ENCODE measurements at places on chromosomes 7 and 10.

DNA sequence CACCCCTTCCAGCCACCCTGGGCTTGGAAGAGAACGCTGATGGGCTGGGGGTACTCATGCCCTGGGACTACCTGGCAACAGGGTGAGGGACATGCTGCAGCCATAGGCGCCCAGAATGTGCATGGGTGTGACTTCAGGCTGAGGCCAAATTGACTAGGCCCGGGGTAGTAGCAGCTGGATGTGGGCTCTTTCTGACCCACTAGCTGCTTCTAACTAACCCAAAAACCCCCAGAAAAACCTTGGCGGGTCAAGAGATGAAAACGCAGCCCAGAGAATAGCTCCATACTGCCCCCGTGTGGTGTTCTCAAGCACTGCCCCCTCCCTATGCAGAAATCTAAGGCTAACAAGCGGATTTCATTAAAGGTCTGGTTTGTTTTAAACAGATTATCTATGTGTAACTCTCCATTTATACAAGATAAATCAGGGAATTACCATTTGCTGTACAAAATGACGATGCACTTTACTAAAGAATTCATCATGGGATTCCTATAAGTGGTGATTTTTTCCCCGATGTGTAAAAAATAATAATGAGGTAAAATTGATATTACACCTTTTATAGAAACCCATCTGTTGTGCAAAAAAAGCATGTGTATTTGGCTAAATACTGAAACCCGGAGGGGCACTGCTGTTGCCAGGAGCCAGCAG is 4.2 kb downstream of the SMARCD3 start:
- DNase-seq = peak; percentile 51

DNA sequence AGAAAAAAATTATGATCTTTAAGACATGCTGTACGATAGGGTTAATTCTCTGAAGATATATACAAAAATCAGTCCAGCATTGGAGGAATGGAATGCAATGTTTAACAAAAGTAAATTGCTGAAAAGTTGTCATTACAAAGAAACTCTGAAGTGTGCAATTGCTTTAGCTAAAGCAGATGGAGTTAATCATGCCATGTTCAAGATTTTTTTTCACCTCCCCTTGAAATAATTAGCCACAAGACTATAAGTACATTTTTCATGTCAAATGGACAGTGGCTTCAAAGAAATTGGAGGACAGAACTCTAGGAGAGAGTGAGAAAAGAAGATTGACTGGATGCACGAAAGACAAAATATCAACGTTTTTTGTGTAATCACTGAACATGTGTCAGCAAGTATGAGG is 63.1 kb upstream of the MEOX2 start:
- no peak for DNase-seq

- DNase-seq = no peak
Measured at GRCh38 chr7:155790666-155791065, 21.6 kb downstream of the SHH start.

DNA sequence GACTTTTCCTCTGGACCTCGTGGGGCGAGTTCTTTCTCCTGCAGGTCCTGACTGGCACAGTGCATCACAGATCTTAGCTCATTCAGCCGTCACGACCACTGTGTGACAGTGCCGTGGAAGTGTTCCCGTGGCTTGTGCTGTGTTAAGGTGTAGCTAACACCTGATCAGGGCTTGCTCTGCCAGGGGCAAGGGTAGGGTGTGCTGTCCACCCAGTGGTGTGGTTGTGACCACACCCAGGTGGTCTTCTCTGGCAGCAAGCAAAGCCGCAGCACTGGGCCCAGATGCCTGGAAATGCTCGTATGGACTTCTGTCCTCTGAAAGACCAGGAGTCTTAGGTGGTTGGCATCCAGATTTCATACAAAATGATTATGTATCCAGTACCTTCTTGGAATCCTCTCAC is 86.2 kb downstream of the GLRX3 start:
- DNase-seq = no peak

GRCh38 chr7:12757443-12757842 is 70.0 kb downstream of the ARL4A start:
- no peak for DNase-seq

DNA sequence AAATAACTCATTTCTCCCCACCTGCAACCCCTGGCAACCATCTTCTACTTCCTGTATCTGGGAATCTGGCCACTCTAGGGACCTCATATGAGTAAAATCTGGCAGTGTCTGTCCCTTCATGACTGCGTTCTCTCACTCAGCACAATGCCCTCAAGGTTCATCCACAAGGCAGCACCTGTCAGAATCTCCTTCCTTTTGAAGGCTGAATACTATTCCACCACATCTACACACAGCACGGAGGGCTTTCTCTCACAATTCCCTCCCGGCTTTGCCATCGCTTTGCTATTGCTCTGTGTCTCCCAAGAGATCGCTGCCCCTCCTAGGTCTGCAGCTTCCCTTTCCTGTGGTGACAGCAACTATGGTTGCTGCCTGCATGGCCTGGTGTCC is 174.7 kb upstream of the RHEB start:
- DNase-seq = no peak

- DNase-seq = no peak
Measured at GRCh38 chr7:31302356-31302755, 38.2 kb downstream of the NEUROD6 start.

DNA sequence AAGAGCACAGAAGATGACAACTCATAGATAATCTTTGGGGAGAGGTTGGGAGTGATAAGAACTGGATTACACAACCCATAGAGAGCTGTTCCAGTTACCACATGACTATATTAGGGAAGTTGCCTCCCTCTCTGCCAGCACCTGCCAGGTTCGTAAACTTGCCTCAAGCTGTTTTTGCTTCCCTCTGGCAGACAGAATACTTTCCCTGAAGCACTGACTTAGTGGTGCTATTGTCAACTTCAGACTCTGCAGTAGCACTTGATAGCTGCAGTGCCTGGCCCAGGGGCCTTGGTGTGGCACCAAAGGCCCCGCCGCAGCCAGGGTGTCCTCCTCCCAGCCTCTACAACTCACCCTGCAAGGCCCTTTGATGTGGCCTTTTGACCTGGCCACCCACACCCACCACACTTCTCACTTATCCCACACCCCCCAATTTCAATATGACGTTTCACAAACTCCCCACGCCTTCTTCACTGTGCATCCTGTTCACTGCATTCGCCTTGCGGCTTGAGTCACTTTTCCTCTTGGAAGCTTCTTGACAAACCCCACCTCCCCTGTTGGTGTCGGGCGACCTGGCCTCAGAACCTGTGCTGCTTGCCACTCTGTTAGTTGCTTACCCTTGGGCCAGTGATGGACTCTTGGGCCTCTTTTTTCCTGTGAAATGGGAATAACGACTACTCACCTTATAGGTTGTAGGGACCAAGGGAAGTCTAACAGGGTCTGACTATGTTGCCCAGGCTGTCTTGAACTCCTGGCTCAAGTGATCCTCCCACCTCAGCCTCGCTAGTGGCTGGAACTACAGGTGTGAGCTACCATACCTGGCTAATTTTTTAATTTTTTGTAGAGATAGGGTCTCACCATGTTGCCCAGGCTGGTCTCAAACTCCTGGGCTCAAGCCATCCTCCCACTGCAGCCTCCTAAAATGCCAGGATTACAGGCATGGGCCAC is 50.2 kb upstream of the PODXL start:
- no peak for DNase-seq

- DNase-seq = no peak
Measured at GRCh38 chr7:17300012-17300411, 1.6 kb downstream of the AHR start.

- peak; percentile 18 for DNase-seq
Measured at GRCh38 chr10:49361735-49362568, 33.9 kb downstream of the DRGX start.

DNA sequence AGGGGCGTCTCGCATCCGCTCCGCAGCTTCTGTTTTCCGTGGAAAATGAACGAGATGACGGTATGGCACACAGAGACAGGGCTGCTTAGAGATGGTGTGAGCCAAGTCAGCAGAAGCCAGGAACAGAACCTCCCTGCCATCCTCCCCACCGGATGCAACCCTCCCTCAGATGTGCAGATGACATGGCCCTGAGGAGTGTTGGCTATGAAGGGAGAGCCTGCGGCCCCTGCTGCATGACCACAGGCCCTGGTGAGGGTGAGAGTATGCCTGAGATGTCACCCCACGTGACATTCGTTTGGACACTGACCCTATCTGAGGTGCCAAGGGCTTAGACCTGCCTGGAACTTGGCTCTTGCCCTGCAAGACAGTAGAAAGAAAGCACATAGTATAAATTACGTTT is 29.4 kb downstream of the WIPF3 start:
- no peak for DNase-seq

GRCh38 chr10:48784031-48784430 is 99.4 kb downstream of the WDFY4 start:
- DNase-seq = no peak

- DNase-seq = peak; percentile 34
Measured at GRCh38 chr10:103333934-103334520, 16.9 kb downstream of the PCGF6 start.

DNA sequence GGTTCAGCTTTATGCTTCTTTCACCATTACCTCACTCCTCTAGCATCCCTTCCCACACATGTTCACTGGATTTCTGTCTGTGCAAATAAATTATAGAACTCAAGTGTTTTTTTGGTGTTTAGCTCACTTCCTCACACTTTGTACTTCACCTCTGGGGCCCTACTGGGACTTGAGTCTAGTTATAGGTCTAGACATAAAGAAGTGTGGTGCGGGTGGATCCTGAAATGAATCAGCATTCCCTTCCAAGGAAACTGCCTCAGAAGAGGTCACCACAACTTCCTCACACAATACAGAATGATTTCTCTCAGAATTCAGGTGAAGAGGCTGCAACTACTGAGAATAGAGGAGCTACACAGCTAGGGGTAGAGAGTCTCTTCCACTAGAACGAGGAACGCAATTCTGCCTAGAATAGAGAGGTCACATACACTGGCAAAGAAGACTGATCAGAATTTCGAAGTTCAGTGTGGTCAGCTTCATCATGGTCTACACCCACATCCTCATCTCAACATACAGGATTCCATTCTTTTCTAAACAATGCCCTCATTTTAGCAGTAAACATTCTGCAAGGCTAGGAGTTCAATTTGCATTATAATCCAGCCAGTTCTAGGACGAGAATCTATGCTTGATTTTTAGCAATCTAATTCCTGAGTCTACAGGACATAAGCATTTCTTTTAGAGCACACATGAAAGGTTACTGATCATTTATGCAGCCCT is 938.7 kb upstream of the PHF14 start:
- no peak for DNase-seq

GRCh38 chr10:7315906-7316305 is 94.9 kb downstream of the SFMBT2 start:
- DNase-seq = no peak

DNA sequence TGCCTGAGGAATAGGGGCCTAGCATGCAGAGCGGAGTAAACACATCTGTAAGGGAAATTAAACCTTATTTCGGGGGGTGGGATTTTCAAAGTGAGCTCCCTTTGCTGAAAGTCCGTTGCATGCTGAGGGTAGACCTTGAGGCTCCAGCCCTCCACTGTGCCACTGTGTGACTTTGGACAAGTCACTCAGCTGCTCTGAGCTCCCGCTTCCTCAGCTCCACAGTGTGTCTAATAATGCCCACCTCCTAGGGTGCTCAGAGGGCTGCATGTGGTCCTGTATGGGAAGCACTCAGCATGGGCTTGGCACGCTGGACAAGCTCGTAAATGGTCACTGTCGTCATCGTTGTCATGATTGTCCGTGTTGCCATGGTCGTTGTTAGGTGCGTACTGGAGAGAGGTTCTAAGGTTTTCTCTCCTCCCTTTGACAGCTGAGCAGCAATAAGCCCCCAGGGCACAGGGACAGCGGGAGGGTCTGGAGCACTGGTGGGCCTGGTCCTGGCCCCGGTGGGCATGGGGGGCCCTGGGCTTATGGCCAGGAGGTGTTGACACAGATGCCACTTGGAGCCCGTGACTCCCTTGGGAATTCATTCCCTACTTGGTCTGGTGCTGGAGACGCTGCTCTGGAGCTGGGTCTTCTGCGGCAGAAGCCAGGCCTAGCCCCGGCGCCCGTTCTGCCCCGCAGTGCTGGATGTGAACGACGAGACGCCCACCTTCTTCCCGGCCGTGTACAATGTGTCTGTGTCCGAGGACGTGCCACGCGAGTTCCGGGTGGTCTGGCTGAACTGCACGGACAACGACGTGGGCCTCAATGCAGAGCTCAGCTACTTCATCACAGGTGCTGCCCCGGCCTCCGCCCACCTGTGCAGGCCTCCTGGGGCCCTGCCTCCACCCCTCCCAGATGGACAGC is 13.1 kb downstream of the C10orf105 start:
- no peak for DNase-seq

DNA sequence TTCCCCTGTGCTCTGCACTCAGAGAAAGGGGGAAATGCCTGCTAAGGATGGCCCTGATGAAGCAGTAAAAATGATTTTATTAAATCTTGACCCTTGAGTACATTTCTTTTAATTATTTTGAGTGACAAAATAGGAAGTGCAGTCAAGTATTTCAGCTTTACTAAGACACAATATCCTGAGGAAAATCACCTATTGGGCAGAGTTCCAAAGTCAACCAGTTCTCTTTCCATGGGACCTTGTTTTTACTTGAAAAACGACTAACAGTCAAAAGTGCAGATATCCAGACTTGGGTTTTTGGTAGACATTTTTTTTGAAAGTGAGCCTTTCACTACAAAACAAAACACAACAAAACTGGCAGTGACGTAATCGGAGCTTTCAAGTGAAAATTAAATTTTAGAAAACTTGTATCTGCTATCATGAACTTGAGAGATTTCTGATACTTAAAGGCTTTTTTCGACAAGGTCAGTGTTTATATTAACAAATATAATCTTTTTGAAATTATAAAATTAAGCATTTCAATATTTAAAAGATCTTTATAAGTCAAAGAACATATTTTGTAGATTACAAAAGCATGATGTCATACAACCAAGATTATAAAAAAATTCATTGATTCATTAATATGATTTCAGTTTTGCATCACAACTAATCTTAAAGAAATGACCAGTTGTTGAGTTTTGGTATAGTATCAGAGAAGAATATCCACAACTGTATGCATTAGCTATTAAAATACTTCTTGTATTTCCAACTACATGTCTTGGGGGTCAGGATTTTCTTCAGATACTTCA is 513.8 kb upstream of the AKR1E2 start:
- DNase-seq = no peak

Data from inflammatory macrophage treated with lipopolysaccharide for 4 hours (primary cell).